T-helper 2 cell (primary cell): ENCODE measurements at places on chromosomes 7 and 10.

GRCh38 chr7:47291461-47292081, 290.3 kb downstream of the TNS3 start:
- DNase-seq: no peak

- no peak for DNase-seq
Observed at GRCh38 chr10:72595436-72595835, 30.4 kb downstream of the MICU1 start.

GRCh38 chr7:136710751-136711150, 157.7 kb upstream of the CHRM2 start:
- no peak for DNase-seq

- no peak for DNase-seq
Observed at GRCh38 chr10:90289037-90289436, 568.8 kb downstream of the HTR7 start.

DNA sequence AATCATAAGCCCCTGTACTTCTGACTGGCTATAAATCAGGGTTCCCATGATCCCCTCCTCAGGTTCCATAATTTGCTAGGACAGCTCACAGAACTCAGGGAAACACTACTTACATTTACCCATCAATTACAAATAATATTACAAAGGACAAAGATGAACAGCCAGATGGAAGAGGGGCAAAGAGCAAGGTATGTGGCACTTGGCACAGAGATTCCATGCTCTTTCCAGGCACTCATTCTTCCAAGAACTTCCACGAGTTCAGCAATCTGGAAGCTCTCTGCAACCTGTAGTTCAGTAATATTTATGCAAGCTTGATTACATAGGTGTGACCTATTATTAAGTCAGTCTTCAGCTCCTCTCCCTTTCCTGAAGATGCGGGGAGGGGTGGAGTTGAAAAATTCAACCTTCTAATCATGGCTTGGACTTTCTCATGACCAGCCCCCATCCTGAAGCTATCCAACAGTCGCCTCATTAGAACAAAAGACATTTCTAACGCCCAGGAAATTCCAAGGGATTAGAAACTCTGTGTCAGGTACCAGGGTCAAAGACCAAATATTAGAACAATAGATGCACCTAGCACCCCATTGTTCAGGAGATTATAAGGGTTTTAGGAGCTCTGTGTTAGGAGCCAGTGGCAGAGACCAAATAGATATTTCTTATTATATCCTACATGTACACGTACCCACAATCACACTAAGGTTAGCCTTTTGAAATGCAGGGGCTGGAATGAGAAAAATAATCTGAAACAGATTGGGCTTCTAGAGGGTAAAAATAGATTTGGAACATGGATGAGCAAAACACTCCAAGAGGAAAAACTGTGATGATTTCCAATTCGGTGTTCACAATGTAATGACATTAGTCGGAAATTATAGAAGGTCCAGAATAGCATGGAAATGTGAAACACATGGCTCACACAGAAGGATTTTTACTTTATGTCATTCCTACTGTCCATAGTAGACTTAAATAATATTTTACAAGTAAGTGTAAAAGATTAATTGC, 7.0 kb downstream of the ANKMY2 start:
- DNase-seq: no peak

DNA sequence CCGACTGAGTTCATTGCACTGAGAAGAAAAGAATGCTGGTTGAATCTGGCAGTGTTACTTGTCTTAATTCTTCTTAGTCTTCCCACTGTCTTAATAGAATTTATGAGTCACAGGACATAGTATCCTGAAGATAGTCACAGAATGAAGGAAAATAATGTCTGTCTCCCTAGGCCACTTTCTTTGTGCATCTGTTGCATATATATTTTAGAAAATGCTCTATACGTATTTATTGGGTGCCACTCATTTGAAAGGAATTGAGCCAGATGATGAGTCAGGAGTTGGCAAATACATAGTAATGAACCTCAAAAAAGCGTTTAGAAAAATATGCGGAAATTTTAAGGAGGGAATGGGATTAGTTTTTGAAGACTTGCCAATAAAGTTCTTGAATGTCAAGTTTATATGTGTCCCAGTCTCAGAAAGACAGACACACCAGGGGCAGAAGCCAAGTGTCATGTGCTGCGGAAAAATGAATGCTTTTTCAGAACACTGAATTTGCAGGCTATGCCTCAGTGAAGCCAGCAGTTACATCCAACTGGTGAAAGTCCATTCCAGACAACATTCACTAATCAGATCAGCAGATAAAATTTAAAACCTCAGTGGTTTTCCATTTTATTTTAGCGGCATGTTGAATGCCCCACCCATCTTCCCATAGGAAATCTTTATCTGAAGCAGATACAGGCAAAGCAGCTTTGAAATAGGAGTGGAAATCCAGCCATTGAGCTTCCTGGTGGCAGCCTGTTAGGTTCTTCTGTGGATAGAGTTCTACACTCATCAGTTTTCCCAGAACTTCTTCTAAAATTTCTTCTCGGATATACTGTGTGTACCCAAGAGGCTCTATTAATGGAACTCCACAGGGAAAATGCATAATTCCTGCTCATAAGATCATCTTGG, 308.4 kb downstream of the BICC1 start:
- no peak for DNase-seq

DNA sequence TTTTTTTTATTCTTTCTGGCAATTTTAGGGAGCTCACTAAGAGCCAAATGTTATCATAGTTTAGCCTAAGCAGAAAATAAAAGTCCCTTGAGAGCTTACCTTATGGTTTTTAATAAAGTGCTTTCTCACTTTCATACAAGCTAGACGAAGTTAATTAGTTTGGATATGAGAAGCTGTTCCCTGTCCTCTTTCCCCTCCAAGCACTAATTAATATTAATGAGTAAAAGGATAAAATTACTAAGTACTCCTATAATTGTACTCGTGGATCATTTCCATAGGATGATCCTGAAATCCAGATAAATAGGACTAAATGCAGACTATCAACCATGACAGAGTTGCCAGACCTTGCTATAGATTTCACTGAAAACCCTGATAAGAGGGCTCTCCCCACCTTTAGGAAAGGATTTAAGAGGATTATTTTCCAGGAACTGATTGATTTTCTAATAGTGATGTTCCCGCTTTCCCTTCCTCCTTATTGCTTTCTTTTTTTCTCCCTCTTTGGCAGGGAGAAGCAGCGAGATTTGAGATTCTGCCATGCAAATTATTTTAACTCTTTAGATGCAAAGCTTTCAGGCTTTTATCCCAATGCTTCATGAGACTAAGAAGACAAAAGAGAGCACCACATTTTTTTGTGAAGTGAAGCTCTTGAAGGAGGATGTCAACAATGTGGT, 58.3 kb upstream of the HECW1 start:
- no peak for DNase-seq

GRCh38 chr7:150631084-150631826, 930 bp downstream of the GIMAP6 start:
- DNase-seq: peak; percentile 83

DNA sequence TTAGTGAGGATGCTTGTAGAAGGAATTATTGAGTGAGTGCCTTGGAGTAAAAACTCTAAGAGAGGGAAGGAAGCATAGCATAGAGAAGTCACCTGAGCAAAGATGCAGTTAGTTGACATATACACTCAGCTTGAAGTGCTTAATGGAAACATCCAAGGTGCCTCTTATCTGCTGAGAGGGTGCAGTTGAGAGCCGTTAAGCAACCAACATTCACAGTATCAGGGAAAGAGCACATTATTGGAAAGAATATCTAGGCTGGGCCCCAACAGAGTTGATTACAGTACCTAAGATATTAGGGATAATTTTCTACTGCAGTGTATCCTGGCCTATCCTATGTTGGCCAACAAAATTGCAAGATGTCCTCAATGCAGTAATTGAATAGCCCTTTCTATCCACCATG, 302.0 kb downstream of the ETV1 start:
- DNase-seq: no peak

GRCh38 chr7:140390466-140391190, 7.7 kb downstream of the SLC37A3 start:
- no peak for DNase-seq

DNA sequence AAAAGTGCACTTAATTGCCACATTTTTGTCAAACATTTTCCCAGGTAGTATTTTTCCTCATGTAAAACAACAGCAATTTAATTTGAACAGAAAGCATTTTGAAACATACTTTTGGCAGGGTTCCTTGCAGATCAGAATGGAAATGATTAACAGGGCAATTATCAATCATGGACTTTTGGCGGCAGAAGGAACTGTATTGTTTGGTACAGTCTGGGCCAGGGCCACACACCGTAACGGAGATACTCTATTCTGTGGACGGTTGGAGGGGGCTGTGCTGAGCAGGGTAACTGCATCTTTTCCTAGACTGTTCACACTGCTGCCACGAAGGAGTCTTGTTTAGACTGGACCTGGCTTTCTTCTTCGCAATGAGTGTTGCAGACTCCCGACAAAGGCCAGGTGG, 62.3 kb downstream of the EGFR start:
- DNase-seq: no peak

GRCh38 chr10:69089638-69090599, 2.0 kb downstream of the SRGN start:
- DNase-seq: peak; percentile 74

GRCh38 chr7:39709768-39710311, 86.5 kb downstream of the RALA start:
- DNase-seq: no peak

DNA sequence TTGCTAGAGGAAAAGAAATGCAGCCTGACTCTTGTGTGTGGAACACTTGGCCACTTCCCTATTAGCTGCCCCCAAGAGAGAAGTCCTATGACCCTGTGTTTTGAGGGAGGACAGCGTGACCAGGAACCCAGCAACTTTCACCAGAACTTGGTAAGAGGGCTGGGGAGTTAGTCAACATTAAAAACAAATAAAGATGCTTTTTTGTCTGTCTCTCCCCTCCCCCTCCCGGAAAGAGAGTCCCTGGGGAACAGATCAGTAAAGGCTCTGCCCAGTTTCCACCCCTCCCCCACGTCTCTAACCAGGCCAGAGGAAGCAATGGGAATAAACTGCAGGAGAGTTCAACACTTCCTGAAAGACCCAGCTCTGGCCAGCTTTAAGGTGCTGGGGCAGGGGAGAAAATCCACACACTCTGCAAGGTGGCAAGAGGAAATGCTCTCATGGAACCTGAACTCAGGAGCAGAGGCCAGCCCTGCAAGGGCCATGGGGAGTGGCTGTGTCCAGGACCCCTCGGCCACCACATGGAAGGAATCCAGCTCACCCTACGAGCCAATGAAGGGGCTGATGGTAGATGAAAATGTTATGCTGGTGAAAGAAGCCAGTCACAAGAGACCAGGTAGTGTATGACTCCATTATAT, 21.5 kb downstream of the SH3PXD2A start:
- DNase-seq: no peak

DNA sequence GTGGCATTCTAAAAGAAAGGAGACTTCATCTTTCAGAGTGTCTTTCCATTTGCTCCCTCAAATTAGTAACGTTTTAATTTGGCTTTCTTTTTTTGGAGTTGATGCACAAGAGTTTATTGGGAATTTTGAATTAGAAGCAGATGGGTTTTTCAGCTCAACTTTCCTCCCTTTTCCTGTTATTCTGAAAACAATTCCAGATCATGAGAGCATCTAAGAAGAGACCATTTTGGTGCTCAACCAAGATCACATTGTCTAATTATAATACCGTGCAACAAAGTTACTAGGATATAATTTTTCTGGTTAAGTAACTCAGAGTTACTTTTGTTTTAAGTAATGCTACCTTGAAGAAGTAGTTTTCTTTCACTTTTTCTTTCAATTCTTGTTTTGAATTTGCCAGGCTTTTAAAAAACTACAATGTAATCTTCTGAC, 396.6 kb upstream of the KLF6 start:
- no peak for DNase-seq

GRCh38 chr7:83579740-83580139, 69.2 kb downstream of the SEMA3E start:
- DNase-seq: no peak

DNA sequence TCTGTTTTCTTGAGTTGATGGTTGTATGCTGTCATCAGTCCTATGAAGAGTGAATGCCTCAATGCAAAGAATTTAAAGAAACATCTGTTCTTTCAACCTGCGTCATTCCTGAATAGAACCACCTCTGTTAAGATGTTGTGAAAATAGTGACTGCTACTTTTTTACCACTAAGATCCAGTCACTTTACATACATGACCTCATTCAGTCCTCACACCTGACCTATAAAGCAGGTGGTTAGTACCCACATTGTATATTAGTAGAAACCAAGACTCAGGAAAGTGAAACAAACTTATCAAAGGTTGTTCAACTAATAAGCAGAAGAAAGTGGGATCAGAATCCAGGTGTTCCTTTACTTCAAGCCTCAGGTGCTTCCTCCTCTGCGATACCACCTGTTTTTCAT, 64.8 kb downstream of the ITGB8 start:
- DNase-seq: no peak

- DNase-seq: no peak
Observed at GRCh38 chr10:79176949-79177602, 108.3 kb downstream of the ZMIZ1 start.
